ENCODE measurements at places on chromosomes 11 and 22.

DNA sequence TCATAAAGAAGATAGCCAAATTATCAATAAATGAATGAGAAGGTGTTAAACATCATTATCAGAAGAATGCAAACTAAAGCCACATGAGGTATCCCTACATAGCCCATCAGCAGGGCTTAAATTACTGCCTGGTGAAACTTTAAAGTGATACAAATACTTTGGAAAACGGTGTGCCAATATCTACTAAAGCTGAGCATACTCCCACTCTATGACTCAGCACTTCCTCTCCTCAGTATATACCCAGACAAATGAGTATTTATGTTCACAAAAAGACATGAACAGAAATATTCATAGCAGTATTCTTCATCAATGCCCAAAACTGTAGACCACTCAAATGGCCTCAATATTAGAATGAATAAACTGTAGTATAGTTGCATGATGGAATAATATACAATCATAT lies 284.6 kb upstream of the ZC3H12C start:
- DNase-seq = no peak

DNA sequence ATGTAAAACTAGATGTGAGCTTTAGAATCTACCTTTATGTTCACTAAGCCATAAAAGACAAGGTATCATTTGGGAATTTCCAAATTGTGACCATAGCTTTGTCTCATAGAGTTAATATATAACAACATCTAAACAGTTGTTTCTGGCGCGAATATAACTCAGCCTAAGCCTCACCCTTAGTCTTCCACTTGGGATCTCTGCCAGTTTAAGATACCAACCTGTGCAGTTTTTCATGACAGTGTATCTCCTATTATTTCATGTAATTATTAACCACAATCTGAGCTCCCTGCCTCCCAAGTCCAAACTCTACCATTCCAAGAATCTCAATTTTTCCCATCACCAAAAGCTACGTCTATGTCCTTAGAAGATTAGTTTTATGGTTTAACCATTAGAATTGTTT lies 572.5 kb upstream of the ISX start:
- no peak for DNase-seq

GRCh38 chr11:45850446-45850845 lies 3.2 kb downstream of the CRY2 start:
- DNase-seq = no peak

- no peak for DNase-seq
These were observed 9.3 kb downstream of the MMP13 start for GRCh38 chr11:102946237-102946636.

GRCh38 chr11:84243629-84244263 lies 957.6 kb upstream of the CCDC90B start:
- no peak for DNase-seq

DNA sequence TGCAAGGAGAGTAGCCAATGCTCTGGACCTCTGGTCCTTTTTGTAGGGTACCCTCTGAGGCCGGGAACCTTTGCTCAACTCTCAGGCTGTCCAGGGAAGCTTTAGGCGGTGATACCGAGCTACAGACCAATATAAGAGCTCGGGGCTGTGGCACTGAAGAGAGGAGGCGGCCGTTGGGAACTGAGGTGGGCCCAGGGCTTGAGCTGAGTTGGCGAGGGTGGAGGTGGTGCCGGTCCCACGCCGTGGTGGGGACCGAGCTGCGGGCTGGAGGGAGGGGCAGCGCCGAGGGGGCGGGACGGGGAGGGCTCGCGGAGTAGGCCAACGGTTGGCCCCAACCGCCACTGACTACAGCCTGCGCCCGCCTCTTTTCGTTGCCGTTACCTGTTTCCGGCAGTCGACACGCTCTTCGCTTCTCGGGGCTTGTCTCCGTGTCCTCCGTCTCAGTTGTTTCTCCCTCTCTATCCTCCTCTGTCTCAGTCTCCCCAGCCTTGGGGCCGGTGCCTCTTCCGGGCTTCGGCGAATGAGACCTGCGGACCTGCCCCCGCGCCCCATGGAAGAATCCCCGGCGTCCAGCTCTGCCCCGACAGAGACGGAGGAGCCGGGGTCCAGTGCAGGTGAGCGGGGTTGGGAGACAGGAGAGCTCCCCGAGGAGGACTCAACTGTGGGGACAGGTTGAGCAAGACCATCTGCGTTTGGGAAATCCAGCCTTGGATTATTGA lies at the start of gene NEU3:
TSS of gene NEU3 (plus strand) at position 393 of the 719 bp plus-strand sequence. CDS start at position 521, 128 bp downstream.
- peak; percentile 85 for DNase-seq

DNA sequence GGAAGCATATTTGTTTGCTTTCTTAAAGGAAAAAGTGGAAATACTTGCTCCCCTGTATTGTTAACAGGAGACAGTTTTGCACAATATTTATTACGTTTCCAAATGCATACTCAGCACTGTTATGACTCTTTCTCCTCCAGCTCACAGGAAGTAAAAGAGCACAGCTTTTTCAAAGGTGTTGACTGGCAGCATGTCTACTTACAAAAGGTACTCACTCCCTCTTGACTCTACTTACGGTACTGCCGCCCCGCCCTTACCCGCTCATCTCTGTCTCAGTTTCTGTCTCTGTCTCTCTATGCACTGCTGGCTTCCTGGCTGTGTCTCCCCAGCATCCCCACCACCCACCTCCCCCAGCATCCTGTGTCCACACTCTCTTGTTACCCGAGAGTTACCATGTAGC lies 32.2 kb upstream of the MYO18B start:
- no peak for DNase-seq
